GDM1 (cell line): ENCODE measurements at places on chromosomes 12 and 14.
A peak's percentile ranks its signal among the peaks of the same experiment; 100 is the strongest.

DNA sequence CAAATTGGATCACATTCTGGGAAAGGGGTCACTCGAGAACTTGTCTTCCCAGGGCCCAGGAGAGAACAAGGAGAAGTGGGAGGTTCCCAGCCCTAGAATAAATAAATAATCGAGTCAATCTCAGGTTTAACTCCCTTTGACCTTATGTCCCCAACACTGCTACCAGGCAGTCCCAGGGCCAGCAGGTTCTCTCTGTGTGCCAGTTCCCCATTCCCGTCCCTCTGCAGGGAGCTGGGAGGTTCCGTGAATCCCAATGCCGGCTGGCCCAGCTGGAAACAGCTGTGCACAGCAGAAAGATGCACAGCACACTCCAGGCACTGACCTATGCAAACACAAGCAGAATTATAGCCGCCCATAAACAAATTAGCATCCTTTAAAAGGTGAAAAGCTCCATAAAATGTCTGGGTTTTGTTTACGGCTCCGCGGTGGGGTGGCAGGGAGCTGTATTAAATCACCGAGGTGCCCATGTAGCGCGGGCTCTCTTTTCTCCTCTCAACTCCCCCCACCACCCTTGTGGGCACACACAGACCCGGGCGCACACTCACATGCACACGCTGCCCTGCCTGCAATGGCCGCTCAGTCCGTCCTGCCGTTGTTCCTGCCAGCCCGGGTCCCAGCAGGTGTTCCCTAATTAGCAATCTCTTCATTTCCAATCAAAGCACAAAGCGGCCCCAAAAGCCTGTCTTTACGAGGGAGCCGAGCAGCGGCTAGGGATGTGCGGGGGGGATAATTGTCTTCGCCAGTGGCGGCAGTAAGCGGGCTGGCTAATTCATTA is 46.6 kb upstream of the ESRRB start:
- no peak for DNase-seq

GRCh38 chr12:69835081-69835480 is 10.1 kb downstream of the MYRFL start:
- no peak for DNase-seq

- DNase-seq = no peak
These were observed 4.0 kb upstream of the CKAP4 start for GRCh38 chr12:106251631-106252455.

- DNase-seq = no peak
These were observed 23.2 kb downstream of the NGDN start for GRCh38 chr14:23492618-23493272.

DNA sequence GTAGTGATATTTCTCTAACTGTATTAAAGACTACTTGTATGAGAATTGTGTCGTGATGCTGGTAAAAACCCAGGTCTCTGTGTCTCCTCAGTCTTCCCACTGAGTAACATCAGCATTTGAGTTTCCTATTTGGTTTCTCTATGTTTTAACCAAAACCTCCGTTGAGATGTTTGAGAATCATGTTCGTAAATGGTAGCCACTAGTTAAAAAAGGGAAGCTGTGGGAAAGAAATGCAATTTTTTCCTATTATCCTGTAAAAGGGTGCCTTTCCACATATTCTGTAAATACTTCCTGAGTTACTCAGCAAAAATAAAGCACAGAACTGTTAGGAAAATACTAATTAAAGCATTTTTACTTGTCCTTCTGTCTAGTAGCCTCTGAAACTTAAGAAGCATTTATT is 7.0 kb downstream of the CLEC1B start:
- DNase-seq = no peak

DNA sequence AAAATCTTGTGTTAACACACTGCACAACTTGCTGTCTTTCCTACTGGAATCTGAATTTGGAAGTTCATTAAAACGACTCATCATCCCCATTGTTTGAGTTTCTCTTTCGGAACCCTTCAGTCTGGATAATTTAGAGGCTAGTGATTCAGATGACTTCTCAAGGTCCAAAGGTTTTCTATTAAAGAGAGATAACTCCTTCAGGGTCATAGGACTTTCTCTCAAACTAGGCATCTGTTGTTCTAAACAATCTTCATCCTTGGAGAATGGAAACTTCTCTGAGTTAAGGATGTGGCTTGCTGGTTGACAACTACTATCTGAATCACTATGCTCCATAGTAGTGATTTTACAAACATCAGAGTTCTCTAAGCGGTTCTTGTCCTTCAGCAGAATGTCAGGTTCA is 4.4 kb downstream of the MLH3 start:
- no peak for DNase-seq

DNA sequence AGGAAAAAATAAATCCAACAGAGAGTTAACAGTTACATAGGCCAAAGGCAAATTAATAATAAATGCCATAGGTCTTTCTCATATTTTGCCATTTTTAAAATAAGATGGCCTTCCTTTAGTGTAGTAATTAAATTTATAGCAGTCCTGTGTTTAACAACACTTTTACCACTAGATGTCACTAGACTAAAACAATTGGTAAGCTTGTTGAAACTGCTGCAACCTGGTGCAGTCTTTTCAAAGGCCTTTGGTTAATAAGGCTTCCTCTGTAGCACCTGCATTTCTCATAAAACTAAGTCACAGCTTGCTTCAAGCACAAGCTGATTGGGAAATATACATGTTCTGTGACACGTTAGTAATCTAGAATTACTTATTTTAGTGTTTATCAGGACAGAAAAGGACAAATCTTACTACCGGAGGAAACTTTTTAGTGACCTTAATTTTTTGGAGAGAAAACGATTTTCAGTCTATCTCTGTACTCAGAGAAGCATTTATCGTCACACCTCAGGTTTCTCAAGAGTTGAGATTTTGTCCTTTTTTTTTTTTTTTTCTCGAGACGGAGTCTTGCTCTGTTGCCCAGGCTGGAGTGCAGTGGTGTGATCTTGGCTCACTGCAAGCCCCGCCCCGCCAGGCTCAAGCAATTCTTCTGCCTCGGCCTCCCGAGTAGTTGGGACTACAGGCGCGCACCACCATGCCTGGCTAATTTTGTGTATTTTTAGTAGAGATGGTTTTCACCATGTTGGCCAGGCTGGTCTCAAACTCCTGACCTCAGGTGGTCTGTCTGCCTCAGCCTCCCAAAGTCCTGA is 20.0 kb downstream of the BORCS5 start:
- DNase-seq = peak; percentile 11

DNA sequence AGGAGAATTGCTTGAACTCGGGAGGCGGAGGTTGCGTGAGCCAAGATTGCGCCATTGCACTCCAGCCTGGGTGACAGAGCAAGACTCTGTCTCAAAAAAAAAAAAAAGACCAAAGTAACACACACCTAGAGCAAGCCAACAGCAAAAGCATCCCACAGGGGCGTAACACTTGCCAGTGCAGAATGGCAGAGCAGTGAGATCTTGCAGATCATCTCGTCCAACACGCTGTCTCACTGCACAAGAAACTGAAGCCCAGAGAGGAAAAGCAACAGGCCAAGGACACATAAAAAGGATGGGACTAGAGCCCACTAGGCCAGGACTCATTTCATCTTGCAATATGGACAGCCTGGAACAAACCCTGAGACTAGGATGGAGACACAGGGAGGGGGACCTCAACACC is 12.7 kb upstream of the KRT78 start:
- no peak for DNase-seq

- no peak for DNase-seq
These were observed 19.6 kb upstream of the ALX1 start for GRCh38 chr12:85260447-85260846.

GRCh38 chr12:105878964-105879363 is 259.8 kb downstream of the NUAK1 start:
- DNase-seq = no peak

DNA sequence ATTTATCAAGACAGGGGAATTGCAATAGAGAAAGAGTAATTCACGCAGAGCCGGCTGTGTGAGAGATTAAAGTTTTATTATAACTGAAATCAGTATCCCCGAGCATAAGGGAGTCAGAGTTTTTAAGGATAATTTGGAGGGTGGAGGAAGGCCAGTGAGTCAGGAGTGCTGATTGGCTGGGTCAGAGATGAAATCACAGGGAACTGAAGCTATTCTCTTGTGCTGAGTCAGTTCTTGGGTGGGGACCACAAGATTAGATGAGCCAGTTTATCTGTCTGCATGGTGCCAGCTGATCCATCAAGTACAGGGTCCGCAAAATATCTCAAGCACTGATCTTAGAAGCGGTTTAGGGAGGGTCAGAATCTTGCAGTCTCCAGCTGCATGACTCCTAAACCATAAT is 96.6 kb downstream of the CCDC60 start:
- no peak for DNase-seq

GRCh38 chr12:3571323-3571722 is 80.3 kb downstream of the PRMT8 start:
- no peak for DNase-seq
